ENCODE measurements at places on chromosomes 1 and 21.

DNA sequence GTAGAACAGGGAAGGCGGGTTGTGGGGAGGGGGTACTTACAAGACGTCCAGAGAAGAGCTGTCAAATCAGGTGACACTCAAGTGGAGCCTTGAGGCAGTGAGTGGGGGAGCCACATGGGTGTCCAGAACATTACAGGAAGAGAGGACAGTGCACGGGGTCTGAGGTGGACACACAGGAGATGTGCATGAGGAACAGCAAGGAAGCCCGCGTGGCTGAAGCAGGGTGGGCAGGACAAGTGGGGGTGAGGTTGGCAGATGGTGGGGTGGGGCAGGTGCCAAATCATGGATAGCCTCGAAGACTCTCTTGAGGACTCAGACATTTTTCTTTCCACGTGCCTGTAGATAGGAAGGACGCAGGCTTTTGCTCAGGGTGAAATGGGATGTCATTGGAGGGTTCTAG lies 921 bp downstream of the SMPDL3B start:
- no peak overlapping the region for H3K27ac ChIP-seq
- no peaks in the 10 kb centered on the region for H3K27me3 ChIP-seq
- no peaks in the 10 kb centered on the region for H3K36me3 ChIP-seq
- peaks cover 11% of the 10 kb centered on the region for H3K4me1 ChIP-seq

- H3K4me1 ChIP-seq = peaks cover 5% of the 10 kb centered on the region
These were observed 8.5 kb downstream of the SCYL3 start for GRCh38 chr1:169885207-169885606.

- no peak overlapping the region for H3K4me3 ChIP-seq
- no peaks in the 10 kb centered on the region for H3K27me3 ChIP-seq
- DNase-seq = no peak
- no peaks in the 10 kb centered on the region for H3K4me1 ChIP-seq
These were observed 102.3 kb downstream of the NPHP4 start for GRCh38 chr1:5889901-5890300.

DNA sequence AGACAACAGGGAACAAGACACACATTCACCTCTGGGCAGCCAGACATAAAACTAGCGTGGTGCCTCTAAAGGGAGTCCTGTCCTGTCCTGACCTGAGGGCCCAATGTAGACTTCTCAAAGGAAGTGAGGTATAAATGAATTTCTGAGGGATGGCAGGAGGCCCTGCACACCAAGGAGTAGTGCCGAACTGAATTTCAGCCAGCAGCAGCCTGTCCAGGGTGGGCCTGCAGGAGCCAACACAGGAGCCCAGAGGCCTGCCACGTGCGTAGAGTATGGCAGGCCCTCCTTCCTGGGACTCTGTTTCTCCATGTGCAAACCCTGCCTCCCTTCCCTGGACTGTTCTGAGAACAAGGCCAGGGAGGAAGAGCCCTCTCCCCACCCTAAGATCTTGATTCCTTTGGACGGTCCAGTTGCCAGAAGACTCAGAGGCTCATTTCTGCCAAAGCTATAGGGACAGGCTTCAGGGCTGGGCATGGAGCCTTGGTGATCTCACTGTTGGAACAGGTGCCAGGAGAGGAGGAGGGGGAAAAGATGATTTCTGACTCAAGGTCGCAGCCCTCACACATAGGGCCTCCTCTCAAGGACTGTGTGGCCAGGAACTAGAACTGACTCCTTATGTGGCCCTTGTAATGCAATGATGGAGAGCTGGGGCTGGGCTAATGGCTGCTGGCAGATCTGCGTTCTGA lies 1.8 kb upstream of the FABP3 start:
- H3K36me3 ChIP-seq = no peaks in the 10 kb centered on the region
- no peak for DNase-seq
- H3K4me1 ChIP-seq = no peaks in the 10 kb centered on the region
- no peaks in the 10 kb centered on the region for H3K27me3 ChIP-seq

DNA sequence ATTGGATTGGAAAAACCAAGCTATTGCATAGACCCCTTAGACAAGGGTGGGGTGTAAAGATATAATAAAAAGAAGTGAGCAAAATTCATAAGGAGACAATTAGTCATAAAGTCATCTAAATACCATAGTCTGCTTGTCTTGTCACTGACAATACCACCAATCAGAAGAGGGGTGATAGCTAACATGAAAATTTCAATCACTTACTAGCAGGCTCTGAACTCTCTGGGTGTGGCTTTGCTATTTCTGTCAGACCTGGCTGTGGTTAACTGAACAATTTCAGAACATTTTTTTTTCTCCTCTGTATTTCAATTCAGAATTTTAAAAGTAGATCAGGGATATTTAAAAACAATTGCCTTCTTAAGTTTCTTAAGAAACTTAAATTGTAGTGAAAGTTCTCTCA lies 158.5 kb upstream of the PRMT6 start:
- no peaks in the 10 kb centered on the region for H3K4me1 ChIP-seq
- DNase-seq = no peak
- no peaks in the 10 kb centered on the region for H3K27me3 ChIP-seq

DNA sequence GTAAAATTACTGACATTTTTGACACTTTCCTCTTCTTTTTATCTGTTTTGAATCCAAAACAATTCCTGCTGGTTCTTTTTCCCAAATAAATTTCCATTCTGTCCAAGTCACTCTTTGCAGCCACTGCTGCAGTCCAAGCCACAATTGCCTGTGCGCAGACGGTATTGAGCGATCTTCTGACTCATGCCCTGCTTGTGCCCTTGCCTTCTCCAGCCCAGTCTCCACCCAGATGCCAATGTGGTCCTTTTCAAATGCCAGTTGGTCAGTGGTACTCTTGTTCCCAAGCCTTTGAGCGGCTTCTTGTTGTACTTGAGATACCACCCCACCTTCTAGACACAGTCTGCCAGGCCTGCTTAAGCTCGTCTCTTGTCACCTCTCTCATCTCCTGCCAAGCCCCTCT lies 78.9 kb downstream of the CAMTA1 start:
- peaks cover 20% of the 10 kb centered on the region for H3K4me1 ChIP-seq
- no peak for DNase-seq
- no peak overlapping the region for H3K27ac ChIP-seq
- H3K36me3 ChIP-seq = no peaks in the 10 kb centered on the region

All from PC-9 (cell line).